ENCODE measurements at places on chromosomes 12 and 14. TPM values are rescaled to one million over a fixed set of nuclear protein-coding genes. Genes with fewer than 3 reads are reported as not detected.

The DCD gene
- not detected for total RNA-seq

The MAP3K9 gene
- 1.4 TPM for total RNA-seq

The TSPAN8 gene
- not detected for total RNA-seq

The GLI1 gene
- 7.7 TPM for total RNA-seq

The OTX2 gene
- total RNA-seq: not detected

The MMP19 gene
- 14.3 TPM for total RNA-seq

The KRT72 gene
- not detected for total RNA-seq

The KCNH3 gene
- 0.35 TPM for total RNA-seq

The EIF2B2 gene
- 46.7 TPM for total RNA-seq

The LHX5 gene
- not detected for total RNA-seq

The TMEM179 gene
- not detected for total RNA-seq

The RDH11 gene
- 55.2 TPM for total RNA-seq

The ART4 gene
- total RNA-seq: not detected

The CLSTN3 gene
- 12.0 TPM for total RNA-seq

The LTB4R2 gene
- 12.5 TPM for total RNA-seq

The CLEC2B gene
- total RNA-seq: not detected

The ESYT1 gene
- 142 TPM for total RNA-seq

The PTPN21 gene
- 30.0 TPM for total RNA-seq
